ENCODE measurements at places on chromosomes 5 and 9.

DNA sequence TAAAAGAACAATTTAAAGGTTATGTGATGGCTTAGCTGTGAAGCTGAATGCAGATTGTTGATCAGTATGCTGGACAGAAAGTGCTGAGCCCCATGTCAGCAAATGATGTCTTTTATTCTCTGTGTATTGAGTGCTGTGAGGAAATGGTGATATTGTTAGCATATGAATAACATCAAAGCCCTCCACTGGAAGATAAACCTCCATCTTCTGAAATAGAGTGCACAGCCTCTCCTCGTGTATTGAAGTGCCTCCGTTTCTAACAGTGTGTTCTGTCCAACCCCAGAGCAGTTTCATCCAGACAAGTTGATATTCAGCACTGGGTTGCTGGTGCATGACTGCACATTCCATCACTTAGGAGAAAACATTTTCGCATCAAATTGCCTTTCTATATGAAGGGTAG, 242.9 kb downstream of the CSNK1G3 start:
- DNase-seq: no peak

DNA sequence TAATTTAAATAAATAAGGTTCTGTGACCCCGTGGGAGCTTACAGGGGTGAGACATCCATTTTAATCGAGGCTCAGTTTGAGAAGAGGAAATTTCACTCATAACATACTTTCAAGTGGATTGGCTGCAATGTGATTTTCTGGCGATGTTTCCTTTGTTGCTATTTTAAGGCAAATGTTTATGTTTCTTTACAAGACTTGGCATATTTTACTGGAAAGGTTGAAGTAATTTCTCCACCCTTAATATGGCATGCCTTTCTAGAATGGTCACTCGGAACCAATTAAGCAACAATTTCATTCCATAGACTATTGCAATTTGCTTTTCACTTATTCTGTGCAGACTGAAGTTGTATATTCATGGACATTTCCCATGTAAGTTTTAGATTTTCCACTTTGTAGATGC, 438.0 kb upstream of the WWC1 start:
- DNase-seq: no peak

DNA sequence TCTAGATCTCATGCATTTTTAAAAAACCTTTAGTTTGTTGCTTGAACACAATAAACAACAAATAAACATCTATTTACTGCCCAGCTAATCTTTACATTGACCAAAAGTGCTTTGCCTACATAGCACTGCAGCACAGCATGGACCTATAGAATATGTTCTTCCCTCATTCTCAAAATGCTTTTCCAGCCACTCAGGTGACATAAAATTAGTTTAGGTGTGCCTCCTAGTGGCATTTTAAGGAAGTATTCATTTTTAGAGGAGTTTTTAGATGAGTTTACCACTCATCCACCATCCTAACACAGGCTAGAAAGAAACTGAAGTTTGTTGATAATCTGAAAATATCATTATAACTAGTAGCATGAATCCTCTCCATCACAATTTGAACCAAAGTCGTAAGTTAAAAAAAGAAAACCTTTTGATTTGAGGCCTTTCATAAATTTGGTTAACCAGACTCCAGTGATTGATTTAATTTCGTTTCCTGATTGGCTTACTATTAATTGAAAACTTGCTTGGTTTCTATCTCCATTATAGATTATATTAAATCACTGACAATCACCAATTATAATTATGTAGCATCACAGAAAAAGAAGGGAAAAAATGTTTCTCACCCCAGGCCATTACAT, 12.6 kb downstream of the PLGRKT start:
- no peak for DNase-seq

DNA sequence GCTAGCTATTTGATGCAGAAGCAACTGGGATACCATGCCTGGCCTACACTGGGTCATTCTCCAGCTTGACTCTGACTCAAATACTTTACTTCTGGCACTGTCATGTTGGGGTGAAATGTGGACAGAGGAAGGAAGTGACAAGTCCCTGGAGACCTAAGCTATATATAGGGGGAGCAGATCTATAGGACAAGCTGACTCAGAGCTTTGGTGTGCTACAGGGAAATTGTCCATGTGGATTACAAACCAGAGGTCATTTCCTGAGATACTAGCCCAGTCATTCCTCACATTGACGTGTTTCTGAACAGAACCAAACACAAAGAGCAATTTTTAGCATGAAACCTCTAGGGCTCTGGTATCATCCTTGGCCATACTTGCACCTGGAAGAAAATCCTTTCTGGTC, 531.6 kb upstream of the CLINT1 start:
- DNase-seq: no peak

- no peak for DNase-seq
Measured at GRCh38 chr5:68562308-68562707, 346.8 kb downstream of the PIK3R1 start.

GRCh38 chr5:78621291-78621738, 27.3 kb downstream of the LHFPL2 start:
- no peak for DNase-seq

DNA sequence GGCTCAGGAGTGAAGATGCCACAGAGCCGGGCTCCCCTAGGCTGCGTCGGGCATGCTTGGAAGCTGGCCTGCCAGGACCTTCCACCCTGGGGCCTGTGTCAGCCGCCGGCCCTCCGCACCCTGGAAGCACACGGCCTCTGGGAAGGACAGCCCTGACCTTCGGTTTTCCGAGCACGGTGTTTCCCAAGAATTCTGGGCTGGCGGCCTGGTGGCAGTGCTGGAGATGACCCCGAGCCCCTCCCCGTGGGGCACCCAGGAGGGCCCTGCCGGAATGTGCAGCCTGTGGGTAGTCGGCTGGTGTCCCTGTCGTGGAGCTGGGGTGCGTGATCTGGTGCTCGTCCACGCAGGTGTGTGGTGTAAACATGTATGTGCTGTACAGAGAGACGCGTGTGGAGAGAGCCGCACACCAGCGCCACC, 113.1 kb downstream of the RXRA start:
- no peak for DNase-seq

DNA sequence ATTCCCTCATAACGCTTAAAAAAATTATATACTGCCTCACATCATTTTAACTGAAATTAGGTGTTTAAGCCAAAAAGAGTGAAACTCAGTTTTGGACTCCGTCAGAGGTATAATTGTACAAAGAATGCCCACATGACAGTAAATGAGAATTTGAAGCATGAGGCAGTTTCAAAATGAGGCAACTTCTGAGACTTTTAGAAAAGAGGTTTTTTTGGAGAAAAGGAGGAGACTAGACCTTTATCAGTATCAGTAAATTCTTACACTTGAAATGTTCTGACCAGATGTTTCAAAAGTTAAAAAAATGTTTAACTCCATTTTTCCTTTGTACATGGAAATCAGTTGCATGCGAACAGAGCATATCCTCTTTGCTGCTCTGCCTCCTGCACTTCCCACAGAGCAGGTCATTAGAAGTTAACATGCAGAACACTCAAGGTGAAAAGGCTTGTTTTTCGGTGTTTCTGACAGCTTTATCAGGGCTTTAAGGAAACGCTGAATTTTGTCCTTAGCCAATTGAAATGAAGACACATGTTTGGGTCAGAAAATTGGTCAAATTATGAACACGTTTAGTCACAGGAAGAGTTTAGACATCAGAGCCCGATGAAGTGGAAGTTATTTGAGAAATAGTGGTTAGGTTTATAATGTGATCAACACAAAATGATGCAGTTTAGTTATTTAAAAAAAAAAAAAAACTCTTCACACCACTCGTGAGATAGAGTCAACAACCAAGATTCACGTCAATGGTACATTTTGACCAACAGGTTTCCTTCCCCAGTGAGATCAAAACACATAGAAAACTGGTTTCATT, 59.5 kb downstream of the PIK3R1 start:
- DNase-seq: no peak

GRCh38 chr9:33468797-33469621, 4.7 kb downstream of the NOL6 start:
- no peak for DNase-seq

- DNase-seq: no peak
Measured at GRCh38 chr5:2112173-2113025, 229.7 kb upstream of the IRX4 start.

DNA sequence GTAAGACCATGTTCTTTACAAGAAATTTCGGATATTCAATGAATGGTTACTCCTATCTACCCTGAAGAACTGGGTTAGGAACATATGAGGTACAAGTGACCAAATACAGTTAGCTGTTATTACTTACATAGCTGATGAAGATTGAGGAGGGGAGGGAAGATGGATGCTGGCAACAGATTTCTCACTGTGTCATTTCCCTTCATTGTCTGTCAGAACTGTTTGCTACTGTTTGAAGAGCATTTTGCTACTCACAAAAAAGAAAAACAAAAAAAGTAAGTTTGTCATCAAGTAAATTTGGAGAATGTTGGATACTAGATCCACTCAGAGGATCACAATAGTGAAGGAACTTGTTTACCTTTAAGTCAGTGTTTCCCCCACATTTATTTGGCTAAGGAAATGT, 53.7 kb downstream of the ENC1 start:
- DNase-seq: no peak

GRCh38 chr5:116629168-116629567, 54.5 kb upstream of the SEMA6A start:
- no peak for DNase-seq

DNA sequence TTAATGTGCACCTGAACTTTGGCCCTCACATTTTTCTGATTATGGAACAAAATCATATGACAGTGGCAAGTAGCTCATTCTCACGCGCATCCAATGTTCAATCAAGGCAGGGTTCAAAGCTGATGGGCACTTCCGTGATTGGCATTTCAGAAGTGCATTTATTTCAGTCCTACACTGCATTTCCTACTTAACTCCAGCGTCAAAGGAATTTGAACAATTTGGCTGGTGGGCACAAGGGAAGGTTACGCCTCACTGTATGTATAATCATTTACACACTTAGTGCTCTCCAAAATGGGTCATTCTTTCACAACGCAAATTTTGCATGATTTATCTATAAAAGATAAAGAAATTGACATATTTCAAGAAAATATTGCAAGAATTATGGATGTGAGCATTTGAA, 167.9 kb upstream of the VLDLR start:
- DNase-seq: no peak

- DNase-seq: no peak
Measured at GRCh38 chr9:98809311-98810101, 2.0 kb downstream of the GALNT12 start.

- DNase-seq: no peak
Measured at GRCh38 chr5:173669483-173669882, 53.0 kb upstream of the BOD1 start.

GRCh38 chr9:137383081-137383783, 39.7 kb downstream of the EXD3 start:
- no peak for DNase-seq

- no peak for DNase-seq
Measured at GRCh38 chr9:78023003-78023741, 8.4 kb downstream of the GNAQ start.

GRCh38 chr5:56100439-56101176, 105.8 kb upstream of the IL6ST start:
- no peak for DNase-seq

Data from DND-41 (cell line).